GM13977 (cell line): ENCODE measurements at places on chromosomes 12 and 14.

- DNase-seq: no peak
Measured at GRCh38 chr14:84643446-84643845, 886.5 kb upstream of the FLRT2 start.

- DNase-seq: no peak
Measured at GRCh38 chr12:98294051-98294805, 221.2 kb upstream of the TMPO start.

DNA sequence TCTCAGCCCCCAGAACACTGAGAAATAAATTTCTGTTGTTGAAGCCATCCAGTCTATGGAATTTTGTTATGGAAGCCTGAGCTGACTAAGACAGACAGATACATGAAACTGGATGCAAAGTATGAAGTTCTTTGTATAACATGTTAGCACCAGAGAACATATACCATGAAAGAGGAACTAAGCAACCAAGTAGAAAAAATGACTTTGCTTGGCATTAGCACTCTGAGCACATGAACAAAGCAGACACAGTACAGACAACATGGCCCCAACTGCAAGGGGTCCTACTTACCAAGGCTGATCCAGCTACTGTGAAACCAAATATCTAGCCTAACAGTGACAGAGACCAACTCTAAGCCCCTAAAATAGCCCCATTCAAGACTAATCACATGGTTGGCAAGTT, 13.8 kb downstream of the EXOC5 start:
- DNase-seq: no peak

GRCh38 chr12:117606945-117607344, 245.5 kb upstream of the NOS1 start:
- DNase-seq: no peak

- DNase-seq: peak; percentile 53
Measured at GRCh38 chr12:29782285-29782870, 1.4 kb downstream of the TMTC1 start.

GRCh38 chr12:106954462-106955376, 988 bp upstream of the TMEM263 start:
- DNase-seq: no peak

DNA sequence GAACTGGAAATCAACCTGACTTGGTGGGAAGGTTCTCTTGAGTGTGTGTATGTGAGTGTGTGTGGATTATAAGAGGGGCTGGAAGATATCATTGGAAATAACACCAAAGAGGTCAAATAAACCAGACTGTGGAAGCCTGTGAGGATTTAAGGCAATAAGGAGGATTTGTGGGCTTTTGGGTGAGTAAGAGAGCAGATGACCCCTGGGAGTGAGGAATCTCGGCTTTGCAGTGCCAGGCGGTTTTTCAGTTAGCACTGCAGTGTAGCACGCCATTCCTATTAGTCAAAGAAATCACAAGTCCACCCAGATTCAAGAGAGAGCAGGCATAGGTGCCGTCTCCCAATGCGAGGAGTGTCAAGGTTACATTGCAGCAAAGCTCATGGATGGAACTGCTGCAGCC, 63.3 kb downstream of the CALM1 start:
- no peak for DNase-seq

GRCh38 chr14:56561606-56562005, 18.0 kb upstream of the TMEM260 start:
- DNase-seq: no peak

DNA sequence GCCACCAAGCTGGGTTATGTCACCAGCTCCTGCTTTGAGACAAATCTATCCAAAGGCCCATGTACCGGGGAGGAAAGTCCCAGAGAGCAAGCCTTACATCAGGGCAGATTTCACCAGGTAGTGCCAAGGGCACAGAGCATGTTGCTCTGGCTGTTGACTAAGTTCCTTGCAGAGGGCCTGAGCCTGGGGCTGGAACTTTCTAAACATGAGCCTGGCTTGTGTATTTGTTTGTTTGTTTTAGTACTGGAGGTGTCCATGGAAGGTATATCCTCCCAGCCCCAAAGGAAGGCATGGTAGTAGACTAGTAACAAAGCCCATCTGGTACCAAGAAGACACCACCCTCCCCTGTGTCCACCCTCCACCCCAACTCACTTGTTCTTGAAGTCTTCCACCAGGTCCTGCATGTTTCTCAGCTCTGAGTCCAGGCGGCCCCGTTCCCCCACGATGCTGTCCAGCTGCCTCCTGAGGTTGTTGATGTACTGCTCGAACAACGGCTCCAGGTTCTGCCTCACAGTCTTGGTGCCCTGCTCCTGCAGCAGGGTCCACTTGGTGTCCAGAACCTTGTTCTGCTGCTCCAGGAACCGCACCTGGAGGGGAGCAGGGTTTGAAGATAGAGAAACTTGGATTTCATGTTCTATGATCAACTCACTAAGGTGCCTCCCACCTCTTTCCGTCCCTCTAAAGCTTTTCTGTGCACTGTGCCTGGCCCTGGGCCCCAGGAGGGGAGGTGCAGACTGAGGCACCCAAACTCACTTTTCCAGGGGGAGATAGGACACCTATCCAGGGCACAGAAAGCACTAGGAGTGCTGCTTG, 1.4 kb downstream of the KRT5 start:
- no peak for DNase-seq

GRCh38 chr12:32281098-32281497, 118.3 kb upstream of the FGD4 start:
- no peak for DNase-seq

DNA sequence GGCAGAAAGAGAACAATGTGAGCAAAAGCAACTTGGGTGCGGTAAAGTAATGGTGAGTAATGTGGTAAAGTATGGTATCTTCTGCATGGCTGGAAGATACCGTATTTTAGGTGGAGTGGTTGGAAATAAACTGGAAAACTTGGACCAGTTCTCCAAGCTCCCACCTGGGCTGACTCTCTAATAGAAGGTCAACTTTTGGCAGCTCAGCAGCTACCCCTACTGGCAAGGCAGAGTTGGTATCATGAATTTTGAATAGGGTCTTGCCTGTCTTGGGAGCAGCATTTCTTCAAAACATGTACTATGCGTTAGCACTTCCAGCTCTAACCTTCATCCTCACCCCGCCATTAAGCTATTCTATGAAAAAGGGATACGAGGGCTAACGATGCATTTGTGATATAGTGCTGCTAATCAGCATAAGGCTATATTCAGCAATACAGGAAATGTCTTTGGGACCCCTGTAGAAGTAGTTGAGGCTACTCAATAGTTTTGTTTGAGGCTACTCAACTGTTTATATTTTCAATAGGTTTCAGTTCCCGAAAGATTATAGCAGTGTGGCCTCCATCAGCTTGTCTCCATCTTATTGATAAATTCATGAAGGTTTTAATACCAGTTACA, 276.3 kb upstream of the FAR2 start:
- peak; percentile 35 for DNase-seq

DNA sequence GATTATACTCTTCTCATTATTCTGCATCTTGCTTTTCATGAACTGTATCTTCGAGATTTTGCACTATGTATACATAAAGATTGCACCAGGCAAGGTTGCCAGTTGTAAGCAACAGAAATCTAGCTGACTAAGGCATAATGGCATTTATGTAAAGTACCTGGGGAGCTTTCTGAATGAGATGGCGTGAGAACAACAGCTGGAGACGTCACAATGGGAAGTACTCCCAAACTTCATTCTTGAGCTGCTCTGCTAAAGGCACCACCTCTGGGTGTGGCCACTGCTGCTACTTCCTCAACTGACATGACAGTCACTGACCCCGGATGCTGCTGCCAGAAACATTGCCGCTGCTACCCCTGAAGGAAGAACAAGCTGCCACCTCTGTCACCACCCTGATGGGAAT, 220.7 kb downstream of the NOVA1 start:
- no peak for DNase-seq

DNA sequence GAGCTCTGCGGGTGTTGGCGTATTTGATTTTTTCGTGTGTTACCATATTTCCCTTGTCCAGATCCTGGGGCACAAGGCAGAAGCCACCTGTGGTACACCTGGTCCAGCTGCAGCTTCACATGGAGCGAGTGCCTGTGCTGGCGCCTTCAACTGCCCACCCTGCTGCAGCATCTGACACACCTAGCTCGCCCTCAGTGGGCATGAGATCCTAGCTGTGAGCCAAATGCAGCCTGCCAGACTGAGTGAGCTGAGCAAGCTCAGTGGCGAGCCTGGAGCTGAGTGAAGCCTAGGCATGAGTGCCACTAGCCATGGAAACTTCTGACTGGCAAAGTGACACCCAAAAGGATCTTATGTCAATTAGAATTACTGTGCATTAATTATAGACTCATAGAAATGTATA, 1226.8 kb upstream of the FLRT2 start:
- no peak for DNase-seq

DNA sequence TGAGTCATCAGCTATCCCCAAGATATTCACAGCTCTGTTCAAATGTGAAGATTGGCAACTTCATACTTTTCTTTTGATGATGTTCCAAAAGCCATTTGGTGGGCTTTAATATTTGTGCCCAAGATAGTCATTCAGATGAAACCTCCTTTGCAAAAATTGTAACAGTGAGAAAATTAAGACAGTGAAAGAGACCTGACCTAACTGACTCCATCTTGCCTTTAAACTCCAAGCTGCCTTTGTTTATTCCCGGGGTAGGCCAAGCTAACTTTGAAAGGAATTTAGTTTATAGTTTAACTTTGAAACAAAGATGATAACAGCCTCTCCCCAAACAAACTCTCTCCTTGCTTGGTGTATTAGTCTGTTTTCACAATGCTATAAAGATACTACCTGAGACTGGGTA, 221.1 kb downstream of the KTN1 start:
- no peak for DNase-seq

GRCh38 chr14:97874394-97874793, 1077.2 kb downstream of the VRK1 start:
- DNase-seq: no peak

DNA sequence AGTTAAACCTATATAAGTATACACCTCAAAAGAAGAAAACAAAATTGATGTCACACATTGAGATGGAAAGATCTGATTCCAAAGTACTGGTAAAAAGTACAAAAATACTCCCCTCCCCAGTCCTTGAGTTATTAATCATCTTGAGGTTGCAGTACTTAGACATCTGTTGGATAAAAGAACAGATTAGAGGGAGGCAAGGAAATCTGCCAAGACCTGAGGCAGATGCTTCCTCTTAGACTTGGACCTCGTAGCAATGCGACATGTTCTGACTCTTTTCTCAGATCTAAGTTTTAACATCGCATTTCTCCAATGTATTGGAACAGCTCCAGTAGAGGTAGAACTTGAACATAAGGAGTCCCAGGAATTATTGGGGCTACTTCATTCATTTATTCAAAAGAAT, 187.9 kb upstream of the GRIN2B start:
- DNase-seq: no peak

- no peak for DNase-seq
Measured at GRCh38 chr12:11822081-11822834, 172.8 kb downstream of the ETV6 start.

DNA sequence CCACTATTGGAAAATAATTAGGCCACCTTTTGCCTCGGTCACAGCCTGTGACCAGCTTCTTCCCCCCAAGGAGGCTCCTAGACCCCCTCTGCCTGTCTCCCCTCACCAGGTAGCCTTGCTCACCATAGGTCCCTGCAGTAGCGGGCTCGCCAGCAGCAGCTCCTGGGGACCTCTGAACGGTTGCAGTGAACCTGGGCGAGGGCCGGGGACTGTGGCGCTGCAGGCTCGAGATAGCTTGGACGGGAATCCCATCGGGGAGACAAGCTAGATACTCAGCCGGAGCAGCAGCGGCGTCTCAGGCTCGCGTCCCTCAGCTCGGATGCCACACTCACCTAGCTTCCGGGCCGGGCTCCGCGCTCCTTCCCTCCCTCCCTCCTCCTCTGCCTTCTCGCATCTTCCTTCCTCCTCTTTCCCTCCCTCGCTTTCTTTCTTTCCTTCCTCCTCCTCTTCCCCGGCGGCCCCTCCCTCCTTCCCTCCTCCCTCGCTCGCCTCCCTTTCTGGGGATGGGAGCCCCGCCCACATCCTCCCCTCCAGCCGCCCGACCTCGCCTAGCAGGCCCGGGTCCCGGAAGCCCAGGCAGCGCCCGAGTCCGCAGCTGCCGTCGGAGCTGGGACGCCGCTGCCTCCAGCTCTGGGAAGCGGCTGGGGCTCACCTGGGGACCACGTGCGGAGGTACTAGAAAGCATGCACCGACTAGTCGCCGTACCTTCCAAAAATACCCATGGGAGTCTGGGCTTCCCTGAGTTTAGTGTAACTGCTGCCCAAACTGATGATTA, at the start of gene BMP4:
TSS of gene BMP4 (minus strand) at position 399 of the 775 bp plus-strand sequence. CDS start 4,603 bp downstream, outside the sequence.
- DNase-seq: peak; percentile 64

DNA sequence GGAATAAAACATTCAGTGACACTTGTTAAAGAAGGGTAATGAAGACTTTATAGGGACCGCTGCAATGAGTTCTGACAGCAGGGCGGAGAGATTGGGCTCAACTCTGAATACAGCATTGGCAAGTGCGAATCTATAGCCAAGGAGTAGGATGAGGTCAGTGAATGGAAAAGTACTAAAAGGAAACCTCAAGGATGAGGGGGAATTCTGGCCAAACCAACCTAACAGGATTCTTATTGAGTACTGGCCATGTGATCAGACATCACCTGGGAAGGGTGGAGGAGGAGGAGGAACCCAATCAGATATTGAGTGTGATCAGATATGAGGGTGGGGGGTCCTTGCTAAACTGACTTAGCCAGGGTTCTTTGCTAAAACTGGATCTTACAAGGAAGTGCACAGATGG, 31.0 kb downstream of the DRAM1 start:
- DNase-seq: no peak

DNA sequence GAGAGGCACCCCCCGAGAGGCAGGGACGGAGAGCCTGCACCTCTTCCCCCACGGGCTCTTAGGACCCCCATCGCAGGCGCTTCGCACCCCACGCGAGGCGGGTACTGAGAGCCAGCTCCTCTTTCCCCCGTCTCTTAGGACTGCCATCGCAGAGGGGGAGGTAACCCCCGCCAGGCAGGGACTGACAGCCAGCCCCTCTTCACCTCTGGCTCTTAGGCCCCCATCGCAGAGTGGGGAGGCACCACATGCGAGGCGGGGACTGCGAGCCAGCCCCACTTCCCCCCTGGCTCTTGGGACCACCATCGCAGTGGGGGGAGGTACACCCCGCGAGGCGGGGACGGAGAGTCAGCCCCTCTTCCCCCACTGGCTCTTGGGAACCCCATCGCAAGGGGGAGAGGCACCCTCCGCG, 46.1 kb downstream of the DDX11 start:
- DNase-seq: no peak

DNA sequence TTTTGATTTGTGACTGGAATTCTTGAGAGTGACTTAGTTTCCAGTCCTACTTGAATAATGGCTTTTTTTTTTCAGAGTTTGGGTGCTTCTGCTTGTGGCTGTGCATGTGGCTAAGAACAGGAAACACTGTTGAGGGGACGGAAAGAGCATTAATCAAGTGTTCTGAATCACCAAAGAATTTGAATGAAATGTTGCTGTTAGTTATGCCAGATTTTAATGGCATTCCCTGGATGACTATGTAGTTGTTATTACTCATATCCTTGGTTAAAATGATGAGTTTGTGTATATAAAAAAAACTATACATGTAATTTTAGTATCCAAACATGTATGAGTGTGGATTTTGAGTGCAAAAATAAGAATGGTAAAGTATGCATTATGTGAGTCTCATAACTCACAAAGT, 347.9 kb downstream of the BCAT1 start:
- no peak for DNase-seq

GRCh38 chr14:86153480-86153879, 623.5 kb downstream of the FLRT2 start:
- no peak for DNase-seq

- no peak for DNase-seq
Measured at GRCh38 chr12:77319166-77319565, 253.8 kb upstream of the E2F7 start.
